ENCODE measurements at places on chromosomes 12 and 14.

DNA sequence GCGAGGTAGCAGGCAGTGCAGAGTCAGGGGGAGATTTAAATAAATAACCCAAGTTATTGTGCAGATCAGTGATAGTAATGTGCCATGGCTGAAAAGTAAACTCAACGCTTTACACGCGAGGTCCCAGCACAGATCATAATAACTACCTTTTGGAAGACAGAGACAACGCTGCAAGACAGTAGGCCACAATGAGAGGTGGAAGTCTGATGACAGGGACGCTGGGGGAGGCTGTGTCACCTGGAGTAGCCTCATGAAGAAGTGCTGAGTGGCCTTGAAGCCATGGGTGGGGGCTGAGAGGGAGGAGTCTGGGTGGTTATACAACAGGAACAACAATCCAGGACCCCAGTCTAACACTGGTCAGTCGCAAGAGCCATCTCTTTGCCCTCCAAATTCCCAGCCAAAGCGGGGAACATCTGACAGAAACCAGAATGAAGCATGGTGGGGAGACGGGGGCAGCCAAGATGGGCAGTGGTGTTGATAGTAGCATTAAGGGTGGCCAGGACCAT is 28.2 kb downstream of the ANO2 start:
- no peak for DNase-seq

GRCh38 chr12:124884587-124885438 is 21.1 kb upstream of the SCARB1 start:
- no peak for DNase-seq

DNA sequence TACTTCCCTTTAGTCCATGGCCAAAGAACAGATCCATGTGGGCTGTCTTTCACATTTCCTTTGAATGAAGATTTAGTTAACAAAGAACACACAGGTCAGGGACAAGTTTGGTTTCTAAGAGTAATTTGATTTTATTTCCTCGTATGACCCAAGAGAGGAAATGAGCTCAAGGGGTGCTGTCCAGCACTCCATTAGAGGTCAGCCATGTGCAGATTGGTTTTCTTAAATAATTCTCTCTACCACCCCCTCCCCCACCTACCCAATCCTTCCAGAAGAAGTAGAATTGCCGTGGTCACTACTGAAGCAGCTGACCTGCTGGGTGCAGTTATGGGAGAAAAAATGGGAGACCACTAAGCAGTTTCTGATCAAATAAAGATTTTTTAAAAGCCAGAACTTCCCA is 13.9 kb upstream of the OAS1 start:
- no peak for DNase-seq

DNA sequence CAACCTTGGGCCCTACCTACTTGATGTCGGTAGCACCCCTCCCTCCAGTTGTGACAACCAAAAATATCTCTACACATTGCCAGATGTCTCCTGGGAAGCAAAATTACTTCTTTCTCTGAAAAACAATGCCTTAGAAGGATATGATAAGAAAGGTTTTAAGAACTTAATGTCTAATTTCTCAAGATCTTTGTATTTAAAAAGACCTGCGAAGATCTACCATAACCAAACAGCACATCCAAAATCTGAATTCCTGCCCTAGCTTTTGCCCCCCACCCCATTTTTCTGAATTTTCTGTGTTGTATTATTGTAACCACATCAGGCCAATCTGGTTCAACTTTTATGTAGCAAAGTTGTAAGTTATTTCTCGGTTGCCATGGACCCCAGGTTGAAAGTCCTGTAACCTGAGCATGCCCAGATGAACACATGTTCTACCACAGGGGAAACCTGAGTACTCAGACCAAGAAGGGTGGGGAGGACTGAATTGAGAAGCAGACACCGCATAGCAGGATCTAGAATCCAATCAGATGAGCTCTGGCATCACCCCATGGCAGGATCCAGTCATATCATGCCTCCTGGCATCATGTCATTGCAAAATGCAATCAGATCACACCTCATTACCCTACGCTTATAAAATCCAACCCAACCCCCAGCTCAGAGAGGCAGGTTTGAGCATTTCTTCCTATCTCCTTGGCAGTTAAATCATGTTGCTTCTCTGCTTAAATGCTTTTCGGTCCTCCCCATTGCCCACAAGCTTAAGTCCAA is 8.7 kb downstream of the TMEM253 start:
- DNase-seq: no peak

GRCh38 chr12:113173081-113173698 is 12.1 kb downstream of the DDX54 start:
- DNase-seq: no peak

DNA sequence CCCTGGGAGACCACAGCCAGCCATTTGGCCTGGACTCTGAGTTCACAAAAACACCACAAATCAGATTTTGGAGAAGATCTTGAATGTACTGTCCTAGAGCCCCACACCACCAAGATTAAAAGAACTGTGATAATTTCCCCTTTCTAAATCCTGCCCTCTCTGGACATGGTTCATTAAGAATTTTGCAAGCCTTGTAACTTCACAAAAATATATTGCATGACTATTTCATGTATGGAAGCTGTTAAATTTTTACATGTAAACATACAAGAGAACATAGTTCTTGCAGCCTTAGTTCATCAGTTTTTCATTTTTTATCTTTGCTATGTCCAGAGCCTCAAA is 97.0 kb downstream of the SCARB1 start:
- no peak for DNase-seq

GRCh38 chr12:99136516-99136915 is 491.4 kb downstream of the APAF1 start:
- no peak for DNase-seq

GRCh38 chr12:2492236-2492635 is 302.5 kb upstream of the FKBP4 start:
- DNase-seq: no peak

DNA sequence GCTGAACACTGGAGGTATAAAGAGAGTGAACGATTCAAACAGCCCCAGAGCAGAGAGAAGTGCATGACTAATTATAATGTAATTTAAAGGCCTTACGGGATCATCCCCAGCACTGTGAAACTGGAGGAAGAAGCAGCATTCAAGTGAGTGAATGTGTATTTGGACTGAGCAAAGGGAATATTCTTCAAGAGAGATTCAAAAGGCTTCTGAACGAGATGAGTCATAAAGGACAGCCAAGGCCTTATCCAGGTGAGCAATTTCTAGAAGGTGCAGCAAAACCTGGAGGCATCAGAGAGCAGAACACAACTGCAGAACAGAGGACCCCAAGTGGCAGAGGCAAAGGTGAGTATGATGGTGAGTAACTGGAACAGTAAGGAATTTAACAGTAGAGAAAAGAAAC is 127.2 kb downstream of the BCAT1 start:
- no peak for DNase-seq

DNA sequence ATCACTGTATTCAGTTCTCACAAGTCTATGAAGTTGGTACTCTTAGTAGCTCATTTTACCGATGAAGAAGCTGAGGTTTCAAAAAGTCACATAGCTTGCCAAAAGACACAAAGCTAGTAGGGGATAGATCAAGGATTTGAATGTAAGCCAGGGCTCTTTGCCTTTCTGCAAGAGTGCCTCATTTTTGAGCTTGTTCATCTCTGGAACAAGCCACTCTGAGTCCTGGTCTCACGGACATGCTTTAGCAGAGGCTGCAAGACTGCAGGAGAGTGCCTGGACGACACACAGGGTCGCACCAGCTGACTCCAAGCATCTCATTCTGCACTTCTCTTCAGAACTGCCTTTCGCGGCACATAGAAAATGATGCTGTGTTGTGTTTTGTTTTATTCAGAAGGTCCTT is 3.7 kb downstream of the NUAK1 start:
- DNase-seq: no peak

- no peak for DNase-seq
Observed at GRCh38 chr12:3363608-3364007, 127.4 kb upstream of the PRMT8 start.

DNA sequence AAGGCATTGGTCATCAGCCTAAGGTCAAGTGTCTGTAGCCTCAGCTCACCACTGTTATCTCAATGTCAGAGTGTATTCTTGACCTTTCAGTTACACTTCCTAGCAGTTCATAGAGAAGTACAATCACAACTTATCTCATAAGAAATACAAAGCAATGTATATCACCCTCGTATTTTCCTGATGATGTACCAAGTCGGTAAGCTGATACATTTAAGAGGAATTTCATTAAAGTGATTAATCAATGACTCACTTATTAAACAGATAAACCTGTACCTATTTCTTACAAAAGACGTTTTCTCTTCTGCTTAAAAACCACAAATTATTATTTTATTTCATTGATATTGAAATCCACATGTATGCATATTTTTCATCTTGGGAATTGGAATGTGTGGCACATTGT is 3.9 kb upstream of the PRB3 start:
- DNase-seq: no peak

GRCh38 chr12:49912345-49913255 is 8.9 kb upstream of the FAIM2 start:
- no peak for DNase-seq

DNA sequence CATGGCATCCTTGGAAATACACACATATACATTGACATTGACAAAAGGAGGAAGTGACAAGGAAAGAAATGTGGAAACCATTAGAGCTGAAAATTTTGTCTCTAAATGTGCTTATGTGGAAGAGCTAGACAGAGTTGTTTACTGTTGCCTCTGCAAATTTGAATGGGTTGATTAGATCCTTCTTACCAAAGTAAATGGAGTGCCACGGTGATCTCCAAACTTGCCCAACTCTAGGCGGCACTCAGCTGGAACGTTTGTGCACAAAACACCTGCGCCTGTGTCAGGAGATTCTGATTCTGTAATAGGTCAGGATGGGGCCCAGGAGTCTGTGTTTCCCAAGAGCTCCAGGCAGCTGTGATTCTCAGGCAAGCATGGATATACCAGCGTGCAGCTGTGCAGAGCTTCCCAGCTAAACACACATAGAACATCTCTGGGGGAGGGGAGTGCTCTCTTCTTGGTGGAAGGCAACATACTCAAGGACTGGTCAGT is 77.8 kb upstream of the BDKRB2 start:
- no peak for DNase-seq

DNA sequence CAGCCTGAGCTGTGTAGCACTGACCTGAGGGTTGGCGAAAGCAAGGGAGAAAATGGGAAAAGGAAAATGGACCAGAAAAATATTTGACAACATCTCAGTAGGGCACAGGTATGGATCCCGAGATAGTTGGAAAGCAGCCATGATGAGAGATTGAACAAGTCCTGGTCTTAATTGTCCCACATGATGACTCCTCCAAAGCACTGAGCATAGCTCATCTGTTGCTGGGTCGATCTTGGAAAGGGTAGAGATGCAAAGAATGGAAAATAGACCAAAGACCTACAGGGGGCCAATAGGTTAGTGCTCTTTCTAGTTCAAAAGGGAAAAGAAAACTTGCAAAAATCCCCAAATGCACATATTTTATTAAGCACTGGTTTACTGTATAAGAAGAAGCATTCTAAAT is 251.9 kb downstream of the SEC23A start:
- DNase-seq: no peak

GRCh38 chr12:76024942-76025600 is 6.5 kb downstream of the PHLDA1 start:
- no peak for DNase-seq

DNA sequence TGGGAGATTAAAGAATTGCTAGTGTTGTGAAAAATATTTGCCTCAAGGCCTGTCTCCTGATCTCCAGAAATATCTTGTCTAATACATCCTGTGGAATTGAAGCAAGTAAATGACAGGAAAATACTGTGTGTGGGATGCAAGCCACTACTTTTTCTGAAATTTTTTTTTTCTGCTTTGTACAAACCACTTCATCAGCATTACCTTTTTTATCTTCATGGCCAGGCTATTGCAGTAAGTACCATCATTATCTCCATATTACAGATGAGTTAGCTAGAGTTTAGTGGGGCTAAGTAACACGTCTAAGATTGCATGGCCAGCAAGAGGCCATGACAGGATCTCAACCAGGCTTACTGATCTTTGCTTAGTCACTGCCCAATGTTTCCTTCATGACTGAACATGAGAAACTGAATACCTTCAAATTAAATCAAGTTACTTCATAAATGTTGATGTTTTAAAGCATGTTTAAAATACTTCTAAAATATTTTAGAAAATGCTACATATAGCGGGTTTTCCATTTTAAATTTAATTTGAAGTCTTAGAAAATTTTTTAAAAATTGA is 273.7 kb downstream of the SLC6A15 start:
- DNase-seq: no peak

DNA sequence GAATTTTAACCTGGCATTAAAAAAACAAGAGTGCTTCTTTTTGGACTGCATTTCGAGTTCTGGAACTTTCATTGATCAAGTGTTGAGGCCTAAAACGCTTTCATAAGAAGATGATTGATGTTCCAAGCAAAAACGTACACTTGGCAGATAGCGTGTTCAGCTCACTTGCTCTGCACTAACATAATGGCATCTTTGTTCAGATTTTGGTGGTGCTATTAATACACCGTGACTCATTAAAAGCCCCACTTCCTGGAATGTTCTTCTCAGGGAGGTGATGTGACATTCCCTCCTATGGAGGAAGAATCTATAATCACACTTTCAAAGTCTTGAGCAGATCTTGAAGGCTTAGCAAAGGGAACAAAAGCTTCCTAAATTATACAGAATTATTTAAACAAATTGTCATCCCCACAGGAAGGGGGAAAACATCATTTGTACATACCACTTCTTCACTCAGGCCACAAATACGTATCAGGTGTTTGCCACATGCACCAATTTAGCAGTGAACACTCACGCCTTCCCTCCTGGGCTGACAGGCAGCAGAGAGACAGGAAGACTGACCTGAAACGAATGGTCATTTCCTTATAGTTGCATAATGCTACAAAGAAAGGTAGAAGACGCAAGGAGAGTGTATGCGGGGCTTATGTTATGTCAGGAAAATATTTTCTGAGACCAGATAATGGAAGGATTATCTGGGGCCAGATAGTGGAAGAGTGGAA is 15.4 kb downstream of the HSP90AA1 start:
- DNase-seq: no peak

Measured in T follicular helper cell (primary cell).